ENCODE measurements at places on chromosomes 13 and 19.

DNA sequence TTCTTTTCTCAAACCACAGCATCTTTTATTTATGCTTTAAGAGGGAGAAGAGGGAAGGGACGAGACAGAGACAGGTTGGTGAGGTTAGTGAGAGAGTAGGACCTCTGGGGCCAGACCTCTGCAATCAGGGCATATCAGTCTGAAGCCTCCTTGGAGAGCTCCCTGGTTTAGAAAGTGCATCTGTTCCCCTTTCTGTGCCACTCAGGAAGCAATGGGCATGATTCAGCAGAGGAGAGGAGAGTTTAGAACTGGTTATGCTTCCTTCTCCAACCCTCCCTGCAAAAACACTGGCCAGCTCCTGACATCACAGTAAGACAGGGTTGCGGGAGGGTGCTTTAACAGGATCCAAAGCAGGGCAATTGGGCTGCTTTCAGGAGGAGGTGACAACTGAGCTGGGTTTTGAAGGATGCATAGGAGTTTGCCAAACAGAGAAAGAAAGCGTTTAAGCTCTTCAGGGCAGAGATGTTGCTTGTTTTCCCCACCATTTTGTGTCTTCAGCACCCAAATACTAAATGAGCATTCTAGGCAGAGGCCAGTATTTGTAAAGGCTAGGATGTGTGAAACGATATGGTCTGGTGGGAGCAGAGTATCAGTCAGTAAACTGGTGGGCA lies 33.1 kb downstream of the CERS4 start:
- no peak for DNase-seq

- no peak for DNase-seq
Observed at GRCh38 chr13:71880753-71881541, 13.9 kb upstream of the DACH1 start.

DNA sequence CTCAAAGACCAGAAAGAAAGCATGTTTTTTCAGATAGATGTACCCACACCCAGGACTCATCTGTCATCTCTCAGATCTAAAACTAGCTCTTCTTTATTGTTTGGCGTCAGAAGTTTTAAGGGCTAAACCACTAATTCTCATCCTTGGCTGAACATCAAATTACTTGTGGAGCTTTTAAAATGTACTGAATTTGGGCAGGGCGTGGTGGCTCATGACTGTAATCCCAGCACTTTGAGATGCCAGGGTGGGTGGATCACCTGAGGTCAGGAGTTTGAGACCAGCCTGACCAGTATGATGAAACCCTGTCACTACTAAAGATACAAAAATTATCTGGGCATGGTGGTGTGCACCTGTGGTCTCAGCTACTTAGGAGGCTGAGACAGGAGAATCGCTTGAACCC lies 47.4 kb downstream of the RCBTB2 start:
- no peak for DNase-seq

DNA sequence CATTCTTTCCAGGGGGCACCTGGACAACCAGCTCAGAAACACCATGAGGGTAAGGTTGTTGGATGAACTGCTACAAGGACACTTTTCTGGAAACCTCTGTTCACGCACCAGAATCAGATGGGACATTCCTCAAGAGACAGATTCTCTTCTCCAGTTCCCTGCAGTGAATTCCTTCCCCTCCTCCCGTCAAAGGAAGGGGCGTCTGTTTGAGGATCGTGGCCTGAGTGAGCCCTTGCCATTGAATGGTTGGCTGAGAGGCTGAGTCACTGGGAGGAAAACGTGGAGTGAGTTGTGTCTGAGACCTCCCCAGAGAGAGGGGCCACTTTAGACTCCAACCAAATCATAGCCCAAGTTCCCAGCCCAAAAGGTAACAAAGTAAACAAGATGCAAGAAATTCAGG lies 79.4 kb upstream of the ZNF507 start:
- DNase-seq, result no peak

DNA sequence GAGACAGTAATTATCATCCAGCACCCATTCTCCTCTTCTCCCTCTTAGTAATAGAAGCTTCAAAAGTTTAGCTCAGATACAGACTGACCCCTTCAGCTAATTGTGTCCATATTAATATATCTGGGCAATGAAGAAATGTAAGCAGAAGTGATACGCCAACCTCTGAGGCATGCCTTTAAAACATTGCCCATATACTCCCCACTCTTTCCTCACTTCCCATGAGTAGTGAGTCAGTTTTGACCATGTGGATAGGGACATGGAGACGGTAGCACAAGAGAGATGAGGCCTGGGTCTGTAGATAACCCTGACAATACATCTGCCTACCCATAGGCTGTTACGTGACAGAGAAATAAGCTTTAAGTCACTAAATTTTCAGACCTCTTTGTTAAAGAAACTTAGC lies 147.6 kb downstream of the KCTD12 start:
- DNase-seq, result no peak

DNA sequence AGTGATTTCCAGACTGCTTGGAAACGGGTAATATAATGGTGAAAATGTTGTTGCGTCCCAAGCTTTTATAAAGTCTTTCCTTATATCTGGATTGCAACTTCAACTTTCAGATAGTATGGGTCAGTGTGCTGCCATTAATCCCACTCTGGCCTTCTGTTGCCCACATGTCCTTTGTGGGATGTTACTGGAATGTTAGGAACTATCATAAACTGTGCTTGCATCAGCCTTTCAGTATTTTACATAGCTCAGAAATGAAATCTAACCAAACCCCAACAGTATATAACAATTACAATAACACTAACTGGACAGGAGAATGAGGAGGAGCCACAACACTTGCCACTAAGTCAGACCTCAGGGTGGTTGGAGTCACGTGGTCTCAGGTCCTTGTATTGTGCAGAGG lies 78.9 kb downstream of the LNX2 start:
- DNase-seq, result no peak

DNA sequence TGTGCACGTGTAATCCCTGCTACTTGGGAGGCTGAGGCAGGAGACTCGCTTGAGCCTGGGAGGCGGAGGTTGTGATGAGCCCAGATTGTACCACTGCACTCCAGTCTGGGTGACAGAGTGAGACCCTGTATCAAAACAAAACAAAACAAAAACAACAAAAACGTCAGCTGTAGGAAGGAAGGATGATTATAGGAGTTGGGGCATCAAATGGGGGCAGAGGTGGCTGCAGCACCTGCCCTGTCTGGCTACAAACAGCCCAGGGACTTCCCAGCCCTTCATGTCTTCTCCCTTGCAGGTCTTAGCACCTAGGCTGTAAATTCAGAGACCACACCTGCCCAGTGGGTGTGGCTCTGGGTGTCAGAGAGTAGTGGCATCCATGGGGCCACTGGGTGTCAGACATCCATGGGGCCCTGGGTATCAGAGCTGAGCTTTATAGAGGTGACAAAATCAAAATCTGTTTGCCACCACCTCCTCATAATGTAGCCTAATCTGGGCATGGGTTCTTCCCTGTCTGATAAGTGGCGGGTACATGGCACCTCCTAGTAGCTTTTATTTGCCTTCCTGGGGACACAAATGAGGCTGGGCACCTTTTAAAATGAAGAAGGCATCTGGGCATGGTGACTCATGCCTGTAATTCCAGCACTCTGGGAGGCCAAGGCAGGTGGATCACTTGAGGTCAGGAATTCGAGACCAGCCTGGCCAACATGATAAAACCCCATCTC lies 4.7 kb upstream of the B3GNT3 start:
- no peak for DNase-seq

DNA sequence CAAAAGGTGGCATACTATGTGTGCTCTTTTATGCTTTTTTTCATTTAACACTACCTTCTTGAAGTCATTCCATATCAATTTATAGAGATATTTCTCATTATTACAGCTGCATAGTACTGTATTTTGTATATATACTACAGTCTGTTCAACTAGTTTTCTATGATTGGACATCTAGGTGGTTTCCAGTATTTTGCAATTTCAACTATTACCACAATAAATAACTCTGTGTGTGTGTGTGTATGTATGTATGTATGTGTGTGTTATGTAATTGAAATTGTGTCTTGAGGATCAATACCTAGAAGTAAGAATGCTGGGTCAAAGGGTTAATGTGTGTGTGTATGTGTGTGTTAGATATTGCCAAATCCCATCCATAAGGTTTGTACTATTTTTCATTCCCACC lies 7.0 kb downstream of the LPAR6 start:
- no peak for DNase-seq

DNA sequence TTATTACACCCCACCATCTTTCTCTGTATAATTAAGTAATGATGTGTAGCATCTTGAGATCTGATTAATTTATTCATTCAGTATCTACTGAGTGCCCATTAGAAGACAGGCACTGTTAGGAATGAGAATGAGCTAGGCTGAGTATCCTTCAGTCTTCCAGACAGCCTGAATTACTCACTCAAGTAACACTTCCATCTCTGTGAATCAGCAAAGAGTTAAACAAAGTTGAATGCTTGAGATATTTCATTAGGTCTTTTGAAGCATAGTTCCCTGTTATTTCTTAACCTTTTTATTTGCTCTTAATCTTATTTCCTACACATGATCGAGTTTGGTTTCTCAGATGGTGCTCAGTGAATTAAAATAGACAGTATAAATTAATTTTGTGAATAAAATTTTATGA lies 413.7 kb downstream of the DCT start:
- DNase-seq, result no peak

DNA sequence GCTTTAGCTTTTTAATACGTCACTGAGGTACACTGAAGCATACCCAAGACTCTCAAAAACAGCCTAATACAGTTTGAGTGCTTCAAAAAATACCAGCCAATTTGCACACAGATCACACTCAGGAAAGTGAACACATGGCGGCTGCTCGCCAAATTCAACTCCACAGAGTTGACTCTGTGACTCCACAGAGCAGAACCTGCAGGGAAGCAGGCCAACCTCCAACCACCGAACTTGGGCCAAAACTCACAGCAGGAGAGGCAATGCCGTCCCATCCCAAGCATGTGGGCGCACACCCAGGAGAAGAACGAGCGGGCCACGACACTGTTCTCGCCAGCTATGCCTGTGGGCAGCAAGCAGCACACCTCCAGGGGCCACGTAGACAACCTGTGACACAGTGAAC lies 21.1 kb downstream of the ELL start:
- no peak for DNase-seq

GRCh38 chr13:43405457-43405856 lies 381.3 kb downstream of the ENOX1 start:
- no peak for DNase-seq

GRCh38 chr19:48588670-48589401 lies 17.7 kb upstream of the SPACA4 start:
- peak; percentile 78 for DNase-seq

GRCh38 chr19:35002037-35002535 lies 2.0 kb downstream of the GRAMD1A start:
- no peak for DNase-seq

DNA sequence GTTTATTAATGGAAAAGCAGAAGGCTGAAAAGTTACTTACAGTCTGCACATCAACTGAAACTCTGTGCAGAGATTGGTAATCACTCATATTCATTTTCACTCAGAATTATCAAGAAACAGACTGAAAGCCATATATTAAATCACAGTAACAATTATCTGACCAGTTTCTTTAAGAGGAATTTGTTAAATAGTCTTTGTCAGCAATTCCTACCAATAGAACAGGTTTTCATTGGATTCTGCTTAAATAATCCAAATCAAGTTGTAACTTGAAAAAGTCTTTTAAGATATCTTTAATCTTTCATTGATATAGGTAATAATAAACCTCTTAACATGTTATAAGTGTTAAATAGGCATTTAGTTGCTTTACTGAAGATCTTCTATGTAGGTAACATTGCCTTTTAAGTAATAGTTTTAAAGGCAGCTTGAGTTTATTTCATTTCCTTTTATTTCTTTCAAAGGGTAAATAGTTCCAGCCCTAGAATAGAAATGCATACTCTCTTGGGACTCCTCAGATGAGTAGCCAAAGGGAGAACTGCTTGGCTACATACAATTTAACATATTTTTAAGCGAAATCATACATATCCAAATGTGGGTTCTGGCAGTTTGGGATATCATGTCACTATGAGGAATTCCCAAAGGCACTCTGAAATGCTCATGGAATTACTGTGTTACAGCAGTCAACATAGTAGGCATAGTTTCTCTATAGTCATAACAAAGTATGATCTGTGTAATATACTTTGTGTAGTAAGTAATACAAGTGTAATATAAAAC lies 326.0 kb upstream of the SPRY2 start:
- DNase-seq, result no peak

- no peak for DNase-seq
Observed at GRCh38 chr13:27101847-27102246, 69.8 kb downstream of the USP12 start.

DNA sequence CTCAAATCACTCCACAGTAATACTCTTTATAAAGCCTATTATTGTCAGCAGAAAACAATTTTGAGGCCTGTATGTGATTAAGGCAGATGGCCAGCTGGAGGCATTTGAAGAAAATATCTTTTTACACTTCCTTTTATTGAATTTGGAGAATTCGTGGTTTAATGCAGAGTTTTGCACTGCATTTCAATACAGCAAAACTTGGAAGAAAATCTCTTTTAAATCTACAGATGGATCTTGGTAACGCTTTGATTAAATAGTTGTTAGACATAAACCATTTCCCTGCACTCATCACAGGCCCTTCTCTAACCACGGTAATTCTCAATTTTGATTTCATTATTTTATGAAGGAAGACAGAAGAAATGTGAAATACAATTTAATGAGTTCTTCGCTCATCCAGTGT lies 185.7 kb downstream of the RFC3 start:
- DNase-seq, result no peak

GRCh38 chr13:100240109-100240779 lies 151.4 kb downstream of the PCCA start:
- no peak for DNase-seq

DNA sequence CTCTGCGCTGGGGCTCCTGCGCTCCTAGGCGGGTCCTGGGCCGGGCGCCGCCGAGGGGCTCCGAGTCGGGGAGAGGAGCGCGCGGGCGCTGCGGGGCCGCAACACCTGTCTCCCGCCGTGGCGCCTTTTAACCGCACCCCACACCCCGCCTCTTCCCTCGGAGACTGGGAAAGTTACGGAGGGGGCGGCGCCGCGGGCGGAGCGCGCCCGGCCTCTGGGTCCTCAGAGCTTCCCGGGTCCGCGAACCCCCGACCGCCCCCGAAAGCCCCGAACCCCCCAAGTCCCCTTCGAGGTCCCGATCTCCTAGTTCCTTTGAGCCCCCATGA lies at the start of gene GJB2:
GJB2 (minus strand) TSS at position 103 of the 326 bp plus-strand sequence. CDS start 3,357 bp downstream, outside the sequence.
- no peak for DNase-seq

DNA sequence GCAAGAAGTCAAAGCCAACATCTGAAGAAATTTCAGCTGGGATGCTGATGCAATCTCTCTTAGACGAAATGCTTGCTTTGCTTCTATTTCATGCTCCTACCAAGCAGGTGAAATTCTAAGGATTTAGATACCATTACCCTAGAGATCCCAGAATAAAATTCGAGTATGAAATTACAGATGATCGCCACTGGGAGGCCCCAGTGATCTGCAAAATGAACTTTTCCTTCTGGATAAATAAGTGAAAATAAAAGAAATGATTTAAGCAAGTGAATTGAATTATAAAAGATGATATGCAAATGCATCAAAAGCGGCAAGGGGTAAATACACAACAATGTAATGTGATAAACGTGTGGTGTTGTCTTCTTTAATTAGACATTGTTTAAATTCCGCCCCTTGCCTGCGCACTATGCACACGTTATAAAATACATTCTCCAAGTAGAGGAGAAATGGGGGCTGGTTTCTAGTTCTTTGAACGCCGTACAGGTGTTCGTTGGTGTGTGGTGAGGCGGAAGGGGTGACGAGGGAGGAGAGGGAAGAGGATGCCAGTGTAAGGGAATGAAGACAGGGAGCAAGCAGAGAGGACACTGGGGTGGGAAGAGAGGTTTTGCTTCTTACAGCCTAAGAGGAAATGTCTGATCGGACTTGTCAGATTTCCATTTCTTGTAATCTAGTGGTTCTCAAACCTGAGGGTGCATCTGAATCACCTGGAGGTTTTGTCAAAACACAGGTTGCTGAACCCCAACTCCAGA lies 58.0 kb downstream of the ERCC5 start:
- no peak for DNase-seq
